ENCODE measurements at places on chromosomes 1 and 21.

- DNase-seq, result no peak
Observed at GRCh38 chr1:247905910-247906503, 10.6 kb downstream of the OR2W3 start.

GRCh38 chr21:35438643-35439404 lies 389.7 kb upstream of the RUNX1 start:
- no peak for DNase-seq

DNA sequence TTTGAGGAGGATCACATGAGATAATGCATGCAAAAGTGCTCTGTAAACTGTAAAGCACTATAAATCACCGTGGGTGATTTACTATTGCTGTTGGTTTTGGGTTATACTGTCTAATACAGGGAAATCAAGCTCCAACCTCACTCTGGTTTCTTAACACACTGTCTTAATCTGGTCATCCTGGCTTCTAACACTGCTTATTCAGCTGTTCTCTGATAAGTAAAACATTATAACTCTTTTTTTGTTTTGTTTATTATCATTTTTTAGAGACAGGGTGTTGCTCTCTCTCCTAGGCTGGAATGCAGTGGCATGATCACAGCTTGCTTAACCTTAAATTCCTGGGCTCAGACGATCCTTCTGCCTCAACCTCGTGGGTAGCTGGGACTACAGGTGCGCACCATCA lies 21.9 kb upstream of the LSM10 start:
- no peak for DNase-seq

DNA sequence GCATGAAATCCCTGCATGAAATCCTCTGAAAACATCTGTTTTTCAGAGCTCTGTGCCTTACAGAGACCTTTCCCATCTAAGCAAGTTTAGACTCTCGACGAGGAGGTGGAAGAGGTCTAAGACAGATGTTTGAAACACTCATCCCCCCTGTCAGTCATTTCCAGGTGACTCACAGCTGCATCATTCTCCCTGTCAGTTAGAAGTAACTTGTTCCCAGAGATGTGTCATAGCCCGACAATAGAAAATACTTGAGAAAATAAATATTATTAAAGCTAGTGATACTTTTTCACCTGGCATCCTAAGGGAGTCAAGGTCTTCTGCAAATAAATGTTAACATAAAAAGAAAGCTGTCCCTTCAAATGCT lies 41.6 kb upstream of the SEC16B start:
- DNase-seq, result no peak

DNA sequence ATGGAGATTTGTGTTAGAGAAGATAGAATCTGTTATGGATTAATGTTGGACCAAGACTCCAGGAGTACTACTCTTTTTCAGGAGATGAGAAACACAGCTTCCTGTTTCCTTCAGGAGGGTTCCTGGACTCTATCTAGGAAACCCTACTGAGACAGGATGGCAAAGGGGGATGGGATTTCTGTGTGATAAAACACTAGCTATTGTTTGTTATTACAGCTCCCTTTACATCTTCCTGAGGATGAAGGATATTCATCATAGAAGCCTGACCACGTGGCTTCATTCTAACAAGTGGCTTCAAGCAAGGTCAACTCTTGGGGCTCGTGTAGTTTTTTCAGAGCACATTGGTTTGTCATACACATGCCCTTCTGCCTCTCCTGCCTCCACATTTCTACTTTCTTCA lies 33.3 kb downstream of the RGL1 start:
- DNase-seq, result no peak

DNA sequence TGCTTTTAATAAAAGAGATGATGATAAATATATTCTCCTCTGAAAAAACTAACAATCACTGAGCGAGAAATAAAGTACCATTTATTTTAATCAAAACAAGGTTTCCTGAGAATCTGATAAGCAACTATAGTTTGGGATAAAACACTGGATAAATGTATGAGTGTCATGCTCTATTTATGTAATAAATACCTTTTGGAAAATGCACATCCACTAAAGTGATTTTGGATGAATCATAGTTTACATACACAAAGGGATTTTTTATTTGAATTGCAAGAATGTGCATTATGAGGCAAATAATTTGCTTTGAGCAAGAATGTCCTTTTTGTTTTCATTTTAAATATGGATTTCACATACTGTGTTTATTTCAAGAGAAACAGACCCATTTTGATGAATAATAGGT lies 1483.5 kb downstream of the MRPL39 start:
- no peak for DNase-seq

DNA sequence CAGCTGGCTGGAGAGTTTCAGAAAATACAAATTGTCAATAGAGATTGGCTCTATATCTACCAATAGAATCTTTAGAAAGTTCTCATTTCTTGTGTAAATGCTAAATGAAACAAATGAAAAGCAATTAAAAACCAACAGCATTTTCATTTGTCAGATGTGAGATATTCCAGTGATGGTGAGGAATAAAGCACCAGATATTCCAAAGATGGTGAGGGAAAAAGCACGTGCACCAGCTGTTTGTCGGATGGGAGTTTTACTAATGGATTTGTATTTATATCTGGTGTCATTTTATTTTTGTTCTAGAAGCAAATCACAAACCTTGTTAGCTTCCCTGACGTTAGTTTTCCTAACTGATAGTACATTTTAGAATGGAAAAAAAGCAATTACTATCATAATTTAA lies 188.8 kb downstream of the PCP4 start:
- DNase-seq, result no peak

GRCh38 chr1:199727682-199728081 lies 299.8 kb upstream of the NR5A2 start:
- DNase-seq, result no peak

DNA sequence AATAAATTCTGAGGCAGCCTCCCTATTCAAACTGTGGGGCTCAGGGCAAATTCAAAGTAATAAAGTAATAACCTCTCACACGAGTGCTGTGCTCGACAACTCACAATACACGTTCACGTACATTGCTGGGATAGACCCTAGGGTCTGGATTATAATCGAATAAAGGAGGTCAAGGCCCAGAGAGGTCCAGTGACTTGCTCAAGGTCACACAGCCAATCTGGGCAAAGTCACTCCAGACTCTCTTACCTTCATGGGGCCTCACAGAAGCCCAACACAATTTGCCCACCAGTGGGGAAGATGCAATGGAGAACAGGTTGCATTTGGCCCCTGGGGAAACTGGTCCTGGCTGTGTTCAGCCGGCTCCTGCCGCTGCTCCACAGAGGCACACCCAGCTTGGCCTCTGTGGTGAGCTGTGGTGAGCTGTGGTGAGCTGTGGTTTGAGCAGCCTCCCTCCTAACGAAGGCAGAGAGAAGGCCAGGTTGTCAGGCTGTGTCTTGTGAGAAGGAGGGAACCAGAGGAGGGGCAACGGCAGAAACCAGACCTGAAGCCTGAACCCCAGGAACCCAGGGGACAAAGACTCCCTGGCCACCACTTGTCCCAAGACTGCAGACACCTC lies 35.1 kb downstream of the NUAK2 start:
- DNase-seq, result peak; percentile 83
